ENCODE measurements at places on chromosomes 12 and 14.

DNA sequence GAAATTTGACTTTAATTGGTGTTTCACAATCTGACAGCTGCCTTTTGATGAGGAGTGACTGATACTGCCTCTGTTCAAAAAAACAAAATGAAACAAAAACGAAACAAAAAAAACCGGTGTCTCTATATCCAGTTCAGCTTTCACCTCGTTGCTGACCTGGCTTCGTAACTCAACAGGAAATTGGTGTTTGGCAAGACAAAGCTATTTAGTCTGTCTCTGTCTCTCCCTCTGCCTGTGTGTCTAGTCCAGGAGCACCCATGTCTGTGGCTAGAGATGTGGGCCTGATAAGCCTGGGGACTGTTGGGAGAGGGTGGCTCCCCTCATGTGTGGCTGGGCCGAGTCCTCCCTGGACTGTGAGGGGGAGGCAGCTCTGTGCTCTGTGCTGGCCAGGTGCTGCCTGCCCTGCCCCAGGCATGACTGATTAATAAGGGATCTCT is 11.3 kb downstream of the CACNA1C start:
- no peak for DNase-seq

DNA sequence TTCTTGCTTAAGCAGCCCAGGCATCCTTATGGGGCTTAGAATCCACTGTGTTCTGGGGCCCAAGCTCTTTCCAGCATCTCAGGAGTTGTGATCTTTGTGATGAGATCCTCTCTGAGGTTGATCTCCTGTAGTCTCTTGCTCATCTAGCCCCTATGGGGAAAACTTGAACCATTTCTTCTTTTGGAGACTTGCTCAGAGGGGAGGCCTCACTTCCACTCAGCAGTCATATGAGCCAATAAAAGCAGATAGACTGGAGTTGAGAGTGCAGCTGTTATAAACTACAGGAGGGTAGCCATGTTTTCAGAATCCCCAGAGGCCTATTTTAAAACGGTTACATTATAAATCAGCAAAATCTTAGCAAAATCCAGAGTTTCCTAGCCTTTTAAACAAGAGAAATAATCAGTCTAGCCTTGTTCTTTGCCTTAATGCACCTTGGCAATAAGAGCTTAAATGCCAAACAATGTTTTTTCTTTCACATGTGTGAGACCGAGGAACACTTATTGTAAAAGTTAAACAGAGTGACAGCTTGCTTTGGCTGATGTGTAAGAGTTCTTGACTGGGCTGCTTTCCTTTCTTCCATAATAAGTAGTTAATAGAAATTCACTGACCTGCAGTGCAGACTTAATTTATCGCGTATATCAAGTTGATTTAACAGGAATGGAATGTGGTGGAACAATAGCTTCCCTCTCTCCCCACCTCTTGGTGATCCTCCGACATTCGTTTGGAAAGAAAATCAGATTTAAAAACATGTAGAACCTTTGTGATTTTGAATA is 168.3 kb downstream of the NEDD1 start:
- DNase-seq, result no peak

- DNase-seq, result peak; percentile 71
Observed at GRCh38 chr12:51980051-51980808, 26.5 kb upstream of the TAMALIN start.

DNA sequence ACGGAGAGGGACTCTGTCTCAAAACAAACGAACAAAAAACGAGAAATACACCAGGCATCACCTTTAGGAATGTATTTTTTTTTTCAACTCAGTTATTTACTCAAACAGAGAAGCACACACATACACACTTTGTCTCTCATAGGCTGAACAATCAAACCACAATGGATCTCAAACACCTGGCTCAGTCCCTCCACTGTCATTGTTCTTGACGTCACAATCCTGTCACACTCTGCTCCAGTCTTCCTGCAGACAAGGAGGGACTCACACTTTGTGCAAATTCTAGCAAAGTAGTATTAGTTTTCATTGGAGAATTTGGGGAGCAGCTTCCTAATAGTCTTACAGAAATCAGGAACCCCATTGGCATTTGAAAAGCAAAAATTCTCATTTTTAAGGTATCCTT is 727.8 kb downstream of the BCL11B start:
- no peak for DNase-seq

DNA sequence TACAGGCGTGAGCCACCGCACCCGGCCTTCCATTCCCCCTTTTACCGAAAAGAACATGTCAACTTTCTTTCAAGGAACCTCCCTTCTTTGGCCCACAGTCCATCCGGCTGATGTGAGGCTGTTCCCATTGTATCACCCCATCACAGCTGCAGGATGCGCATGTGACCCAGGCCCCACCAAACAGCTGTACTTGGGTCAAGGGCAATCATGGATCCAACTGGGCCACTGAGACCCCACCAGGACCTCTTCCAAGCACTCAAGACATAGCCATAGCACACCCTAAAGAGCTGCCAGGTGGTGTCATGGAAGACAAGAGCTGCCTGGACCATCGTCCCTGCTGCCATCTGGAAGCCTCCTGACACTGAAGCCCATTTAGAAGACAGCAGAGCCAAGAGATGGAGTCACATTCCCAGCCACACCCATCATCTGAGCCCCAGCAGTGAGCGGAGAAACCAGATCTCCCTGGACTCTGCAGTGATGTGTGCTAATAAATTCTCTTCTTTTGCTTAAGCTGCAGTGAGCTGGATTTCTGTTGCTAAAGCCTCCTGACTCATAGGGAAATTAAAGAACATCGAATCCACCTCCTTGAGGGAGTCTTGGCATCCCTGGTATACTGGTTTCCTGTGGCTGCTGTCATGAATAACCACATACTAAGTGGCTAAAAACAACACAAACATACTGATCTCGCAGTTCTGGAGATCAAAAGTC is 105.6 kb downstream of the KSR2 start:
- peak; percentile 74 for DNase-seq

DNA sequence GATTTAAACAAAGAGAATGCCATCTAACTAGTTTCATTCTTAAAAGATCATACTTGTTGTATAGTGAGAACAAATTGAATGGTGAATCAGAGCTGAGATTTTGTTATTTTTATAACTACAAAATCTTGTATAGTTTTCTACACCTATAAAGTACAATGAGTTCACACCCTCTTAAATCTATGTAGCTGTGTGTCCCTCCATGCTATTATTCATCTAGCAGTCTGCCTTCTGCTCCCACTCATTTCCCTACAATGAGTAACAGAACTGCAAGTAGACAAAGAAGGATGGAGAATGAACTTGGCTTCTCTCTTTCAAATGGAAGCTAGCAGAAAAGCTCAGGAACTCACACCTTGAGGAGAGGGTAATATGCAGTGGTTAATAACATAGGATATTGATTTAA is 7.1 kb downstream of the IFNG-AS1 start:
- no peak for DNase-seq

GRCh38 chr12:131208425-131208824 is 254.7 kb downstream of the ADGRD1 start:
- DNase-seq, result no peak

DNA sequence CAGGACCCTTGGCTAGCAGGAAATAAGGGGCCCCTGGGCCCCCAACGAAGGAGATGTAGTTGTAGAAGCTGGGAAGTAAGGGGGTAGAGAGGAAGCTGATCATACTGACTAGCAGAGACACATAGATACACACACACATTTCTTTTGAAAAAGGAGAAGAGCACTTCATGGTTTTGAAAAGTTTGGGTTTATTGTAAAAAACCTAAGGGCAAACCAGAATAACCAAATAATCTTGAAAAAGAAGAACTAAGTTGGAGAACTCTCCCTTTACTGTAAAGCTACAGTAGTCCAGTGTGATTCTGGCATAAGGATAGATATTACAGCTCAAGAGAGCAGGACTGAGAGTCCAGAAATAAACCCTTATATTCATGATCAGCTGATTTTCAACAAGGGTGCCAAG is 5.8 kb upstream of the HCAR3 start:
- no peak for DNase-seq

DNA sequence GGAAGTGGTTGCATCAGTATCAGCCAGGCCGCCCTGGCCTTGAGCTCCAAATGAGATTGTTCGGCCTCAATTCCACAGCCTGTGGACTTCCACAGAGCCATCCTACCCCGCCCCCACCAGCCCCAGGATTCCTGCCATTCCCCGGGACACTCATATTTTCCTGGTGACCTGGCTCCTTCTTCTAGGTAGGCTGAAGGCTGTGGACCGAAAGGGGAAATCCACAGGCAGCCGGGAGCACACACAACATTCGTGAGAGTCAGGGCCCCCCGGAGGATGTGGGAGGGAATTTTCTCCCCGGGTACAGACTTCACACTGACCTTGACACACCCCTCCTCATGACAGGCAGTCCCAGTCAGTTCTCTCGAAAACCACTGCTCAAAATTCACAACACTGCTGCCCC is 39.9 kb downstream of the RIN3 start:
- DNase-seq, result no peak

- no peak for DNase-seq
Observed at GRCh38 chr12:132012919-132013568, 63.3 kb downstream of the EP400 start.

- no peak for DNase-seq
Observed at GRCh38 chr12:8566525-8566924, 25.8 kb upstream of the CLEC4E start.

DNA sequence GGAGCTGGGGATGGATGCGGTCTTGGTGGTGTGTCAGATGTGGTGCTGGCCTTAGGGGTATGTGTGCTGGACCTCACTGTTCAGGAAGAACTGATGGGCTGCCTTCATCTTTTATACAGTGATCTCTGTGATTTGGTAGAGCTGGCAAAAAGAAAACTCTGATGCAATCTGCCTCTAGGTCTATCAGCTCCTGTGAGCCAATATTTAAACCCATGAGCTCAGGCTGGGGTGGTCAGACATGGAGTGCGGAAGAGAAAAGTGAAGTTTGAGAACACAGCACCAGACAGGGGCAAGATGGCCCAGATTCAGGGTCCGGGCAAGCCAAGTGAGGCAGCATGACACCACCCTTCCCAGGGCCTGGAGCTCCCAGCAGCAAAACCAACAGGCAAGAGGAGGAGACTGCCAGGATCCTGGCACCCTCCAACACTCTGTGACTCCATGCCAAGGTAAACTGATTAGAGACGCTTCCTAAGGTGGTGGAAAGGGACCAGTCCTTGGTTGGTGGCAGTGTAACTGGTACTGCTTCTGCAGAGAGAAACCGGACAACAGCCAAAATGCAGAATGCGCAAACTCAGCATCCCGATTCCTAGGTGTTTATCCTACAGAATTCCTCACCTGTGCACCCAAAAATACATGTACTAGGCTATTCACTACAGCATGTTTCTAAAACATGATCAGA is 82.3 kb downstream of the CHGA start:
- DNase-seq, result no peak

All from NCI-H2171 treated with DMSO at 0.1 percent for 48 hours (cell line).